ENCODE measurements at places on chromosomes 7 and 10. TPM values are rescaled to one million over a fixed set of nuclear protein-coding genes. Genes with fewer than 3 reads are reported as not detected.

- H3K27me3 ChIP-seq, result no peaks in the 10 kb centered on the region
- DNase-seq, result no peak
- no peak overlapping the region for H3K4me3 ChIP-seq
- peaks cover 13% of the 10 kb centered on the region for H3K4me1 ChIP-seq
These were observed 63.8 kb downstream of the CHST15 start for GRCh38 chr10:124029559-124029958.

DNA sequence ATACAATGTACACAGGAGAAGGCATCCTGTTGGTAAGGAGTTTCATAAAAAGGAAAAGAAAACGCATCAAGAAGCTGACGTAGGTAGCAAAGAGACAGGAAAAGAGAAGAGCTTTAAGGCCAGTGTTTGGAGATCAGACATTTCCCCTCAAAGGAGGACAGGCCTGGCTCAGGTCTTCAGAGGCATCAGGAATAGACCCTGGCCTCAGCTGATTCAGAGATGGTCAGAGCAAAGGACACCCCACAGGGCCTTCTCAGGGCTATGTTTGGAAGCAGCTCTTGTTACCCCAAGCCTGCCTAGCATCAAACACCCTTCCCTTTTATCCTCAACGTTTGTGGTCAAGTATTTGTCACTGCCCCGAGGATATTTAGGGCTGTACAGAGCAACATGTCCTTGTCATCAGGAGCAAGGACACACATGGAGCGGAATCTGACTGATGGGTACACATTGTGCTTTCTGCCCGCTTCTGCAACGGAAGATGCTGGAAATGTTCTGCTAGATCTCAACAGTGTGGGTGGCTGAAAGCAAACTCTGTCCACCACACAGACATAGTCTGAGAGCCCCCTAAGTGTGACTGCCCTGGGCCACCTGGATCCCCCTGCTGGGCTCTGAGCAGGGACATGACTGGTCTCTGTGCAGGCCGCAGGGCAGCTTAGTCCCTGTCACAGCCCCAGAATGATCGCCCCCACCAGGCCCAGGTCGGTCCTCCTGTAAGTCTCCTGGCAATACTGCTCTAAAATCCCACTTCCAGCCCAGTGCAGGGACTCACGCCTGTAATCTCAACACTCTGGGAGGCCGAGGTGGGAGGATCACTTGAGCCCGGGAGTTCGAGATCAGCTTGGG lies 1.0 kb upstream of the ZDHHC4 start:
- peaks cover 26% of the 10 kb centered on the region for H3K36me3 ChIP-seq
- peak overlapping the region; percentile 57 for H3K4me3 ChIP-seq
- no peaks in the 10 kb centered on the region for H3K4me1 ChIP-seq

GRCh38 chr10:92268748-92269147 lies 22.1 kb downstream of the CPEB3 start:
- H3K27me3 ChIP-seq, result no peaks in the 10 kb centered on the region
- H3K4me1 ChIP-seq, result no peaks in the 10 kb centered on the region
- H3K27ac ChIP-seq, result no peak overlapping the region
- no peak for DNase-seq

DNA sequence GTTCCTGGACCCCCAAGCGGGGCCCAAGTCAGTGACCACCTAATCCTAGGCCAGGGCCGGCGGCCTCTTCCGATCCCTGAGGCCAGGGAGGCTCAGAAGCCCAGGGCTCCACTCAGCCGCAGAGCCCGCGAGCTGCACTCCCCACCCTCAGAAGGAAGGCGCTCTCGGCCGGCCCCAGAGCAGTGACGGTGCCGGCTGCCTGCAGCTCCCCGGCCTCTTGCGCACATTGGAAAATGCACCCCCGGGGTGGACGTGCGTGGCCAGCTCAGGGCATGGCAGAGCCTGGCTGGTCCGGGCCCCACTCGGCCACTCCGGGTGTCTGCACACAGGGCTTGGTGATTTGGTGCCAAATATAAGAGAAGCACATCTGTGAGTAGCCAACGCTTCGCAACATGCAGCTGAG lies 269.1 kb downstream of the PTPRN2 start:
- peaks cover 7% of the 10 kb centered on the region for H3K36me3 ChIP-seq
- H3K27ac ChIP-seq, result peak overlapping the region; percentile 48
- peak; percentile 55 for DNase-seq
- H3K4me3 ChIP-seq, result no peak overlapping the region
- H3K27me3 ChIP-seq, result no peaks in the 10 kb centered on the region

DNA sequence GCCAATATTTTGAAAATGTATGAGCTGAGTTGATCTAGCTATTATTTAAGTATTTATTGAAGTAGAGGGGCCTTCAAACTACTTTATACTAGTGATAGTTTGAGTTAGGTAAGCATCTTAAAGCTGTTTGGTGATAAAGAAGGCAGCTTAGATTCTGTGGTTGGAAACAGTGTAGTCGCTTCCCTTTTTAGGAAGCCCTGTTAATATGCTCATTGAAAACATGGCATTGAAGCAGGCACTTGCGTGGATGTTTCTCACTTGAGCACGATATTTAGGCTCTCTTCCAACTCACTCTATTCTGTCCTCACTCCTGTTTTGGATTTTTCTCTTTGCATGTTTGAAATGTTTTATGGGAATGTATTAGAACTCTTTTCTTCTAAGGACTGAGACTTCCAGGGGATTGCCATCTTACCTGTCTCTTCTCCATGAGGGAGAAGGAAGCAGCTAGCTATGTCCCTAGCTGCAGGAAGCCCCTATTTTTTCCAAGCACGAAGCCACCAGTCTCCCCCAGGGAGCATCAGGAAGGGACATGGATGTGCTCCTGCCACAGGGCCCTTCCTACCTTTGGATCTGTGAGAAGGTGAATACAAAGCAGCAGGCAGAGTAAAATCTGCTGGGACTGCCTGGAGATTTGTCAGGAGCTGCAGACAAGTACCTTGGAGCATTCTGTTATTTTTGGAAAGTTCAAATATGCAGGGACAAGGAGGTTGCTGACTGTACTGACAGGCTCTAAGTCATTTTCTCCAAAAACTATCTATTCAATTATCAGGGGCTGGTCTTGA lies 22.0 kb upstream of the BMPR1A start:
- no peaks in the 10 kb centered on the region for H3K36me3 ChIP-seq
- no peak overlapping the region for H3K4me3 ChIP-seq
- peaks cover 2% of the 10 kb centered on the region for H3K4me1 ChIP-seq
- no peak for DNase-seq
- H3K27ac ChIP-seq, result no peak overlapping the region

GRCh38 chr7:107614425-107614824 lies 34.4 kb downstream of the BCAP29 start:
- peaks cover 4% of the 10 kb centered on the region for H3K36me3 ChIP-seq
- H3K27me3 ChIP-seq, result no peaks in the 10 kb centered on the region
- H3K27ac ChIP-seq, result no peak overlapping the region
- H3K4me3 ChIP-seq, result no peak overlapping the region

DNA sequence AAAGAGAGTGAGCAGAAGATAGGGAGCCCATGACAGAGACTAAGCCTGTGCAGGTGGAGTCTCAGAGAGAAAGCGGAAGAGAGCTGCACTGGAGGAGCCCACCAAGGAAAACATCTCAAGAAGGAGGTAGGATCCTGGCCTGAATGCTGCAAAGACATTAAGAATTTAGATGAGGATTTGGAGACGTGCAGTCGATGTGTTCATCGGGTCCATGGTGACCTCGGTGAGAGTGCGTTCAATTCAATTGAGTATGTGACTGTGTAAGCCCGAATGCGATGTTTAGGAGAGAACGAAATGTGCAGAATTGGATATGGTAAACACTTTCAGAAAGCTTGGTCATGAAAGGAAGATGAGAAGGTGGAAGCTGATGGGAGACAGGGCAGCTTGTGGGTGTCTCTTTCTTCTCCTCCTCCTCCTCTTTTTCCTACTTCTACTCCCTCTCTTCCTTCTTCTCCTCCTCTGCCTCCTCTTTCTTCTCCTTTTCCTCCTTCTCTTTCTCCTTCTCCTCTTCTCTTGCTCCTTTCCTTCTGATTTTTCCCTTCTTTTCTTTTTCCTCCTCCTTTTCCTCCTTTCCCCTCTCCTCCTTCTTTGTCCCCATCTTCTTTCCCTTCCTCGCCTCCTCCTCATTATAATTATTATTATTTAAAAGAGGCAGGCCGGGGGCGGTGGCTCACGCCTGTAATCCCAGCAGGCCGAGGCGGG lies 276.0 kb downstream of the RPS24 start:
- no peak for DNase-seq
- H3K4me3 ChIP-seq, result no peak overlapping the region
- no peak overlapping the region for H3K27ac ChIP-seq

- no peaks in the 10 kb centered on the region for H3K36me3 ChIP-seq
- H3K27ac ChIP-seq, result no peak overlapping the region
- H3K4me3 ChIP-seq, result no peak overlapping the region
These were observed 4.0 kb upstream of the ADAP1 start for GRCh38 chr7:958221-959200.

DNA sequence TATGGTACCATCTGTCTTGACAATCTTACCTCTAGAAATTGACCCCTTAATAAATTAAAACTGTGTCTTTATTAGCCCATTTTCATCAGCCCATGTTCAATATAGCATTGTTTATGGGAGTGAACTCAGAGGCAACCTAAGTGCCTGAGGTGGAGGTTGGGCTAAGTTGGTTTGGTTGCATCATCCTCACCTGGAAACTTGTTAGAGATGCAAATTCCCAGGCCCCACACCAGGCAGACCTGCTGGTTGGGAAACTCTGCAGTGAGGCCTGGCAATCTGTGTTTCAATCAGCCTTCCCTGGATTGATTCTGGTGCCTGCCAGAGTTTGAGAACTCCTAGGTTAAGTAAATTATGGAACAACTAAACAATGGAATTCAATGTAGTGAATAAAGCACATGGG lies 9.4 kb upstream of the FAM170B start:
- 0 out of 2 replicates have a peak, but pooled peaks cover 2% of the 10 kb centered on the region for H3K4me1 ChIP-seq
- DNase-seq, result peak; percentile 65
- no peaks in the 10 kb centered on the region for H3K27me3 ChIP-seq
- H3K36me3 ChIP-seq, result peaks cover 2% of the 10 kb centered on the region
- no peak overlapping the region for H3K4me3 ChIP-seq
- no peak overlapping the region for H3K27ac ChIP-seq

GRCh38 chr10:84583501-84583900 lies 255.1 kb downstream of the CCSER2 start:
- no peak overlapping the region for H3K27ac ChIP-seq
- H3K36me3 ChIP-seq, result no peaks in the 10 kb centered on the region
- H3K27me3 ChIP-seq, result no peaks in the 10 kb centered on the region

- no peak for DNase-seq
- no peaks in the 10 kb centered on the region for H3K4me1 ChIP-seq
- no peaks in the 10 kb centered on the region for H3K27me3 ChIP-seq
- H3K4me3 ChIP-seq, result no peak overlapping the region
These were observed 128.4 kb upstream of the NPVF start for GRCh38 chr7:25356534-25357151.

GRCh38 chr10:5958077-5958476 lies 19.3 kb downstream of the IL15RA start:
- no peak overlapping the region for H3K4me3 ChIP-seq
- no peaks in the 10 kb centered on the region for H3K4me1 ChIP-seq
- no peaks in the 10 kb centered on the region for H3K36me3 ChIP-seq
- no peak overlapping the region for H3K27ac ChIP-seq
- no peaks in the 10 kb centered on the region for H3K27me3 ChIP-seq

GRCh38 chr7:28726555-28726954 lies 231.6 kb downstream of the TRIL start:
- no peak overlapping the region for H3K4me3 ChIP-seq
- H3K27me3 ChIP-seq, result no peaks in the 10 kb centered on the region
- no peak for DNase-seq

DNA sequence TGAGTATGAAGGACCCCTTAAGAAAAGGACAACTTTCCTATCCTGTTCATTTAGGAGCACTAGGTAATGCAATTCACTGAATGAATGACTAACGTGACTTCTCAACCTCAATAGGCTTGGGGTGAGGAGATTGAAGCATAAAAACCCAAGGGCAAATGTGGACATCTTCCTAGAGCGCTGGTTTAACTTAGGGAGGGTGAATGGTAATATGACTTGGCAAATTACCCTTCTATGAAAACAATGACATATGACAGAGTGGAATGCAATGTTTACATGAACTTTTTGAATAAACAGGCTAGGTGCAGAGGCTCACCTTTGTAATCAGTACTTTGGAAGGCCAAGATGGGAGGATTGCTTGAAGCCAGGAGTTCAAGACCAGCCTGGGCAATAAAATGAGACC lies 83.9 kb upstream of the ANK3 start:
- no peak overlapping the region for H3K27ac ChIP-seq
- no peaks in the 10 kb centered on the region for H3K27me3 ChIP-seq
- H3K4me3 ChIP-seq, result no peak overlapping the region

DNA sequence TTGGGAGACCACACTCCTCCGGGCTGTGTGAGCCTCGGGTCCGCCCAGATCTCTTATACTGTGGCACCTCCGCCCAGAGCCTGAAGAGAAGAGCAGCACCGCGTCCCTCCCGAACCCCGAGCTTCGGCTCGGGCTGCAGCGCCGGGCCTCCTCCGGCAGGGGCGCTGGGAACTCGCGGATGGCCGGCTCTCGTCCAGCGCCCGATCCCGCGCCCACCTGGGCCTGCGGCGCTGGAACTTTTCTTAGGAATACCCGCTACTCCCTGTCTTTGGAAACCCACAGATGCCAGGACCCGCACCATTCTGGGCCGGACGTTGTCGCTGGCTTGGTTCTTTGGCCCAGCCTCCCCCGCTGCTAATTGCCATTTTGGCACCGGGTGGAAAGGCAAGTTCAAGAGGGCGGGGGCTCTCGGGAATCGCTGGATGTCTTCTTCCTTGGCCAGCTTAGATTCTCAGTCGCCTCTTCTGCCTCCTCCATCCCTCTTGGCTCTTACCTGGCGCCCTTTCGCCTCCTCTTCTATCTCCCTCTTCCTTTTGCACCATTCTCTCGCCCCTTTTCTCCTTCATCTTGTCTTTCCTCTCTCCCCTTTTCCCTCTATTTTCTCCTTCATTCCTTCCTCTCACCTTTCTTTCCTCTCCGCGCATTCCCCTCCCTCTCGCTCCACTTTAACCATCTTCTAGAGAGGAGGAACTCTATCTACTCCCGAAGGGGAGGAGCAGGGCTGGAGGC lies 2.1 kb upstream of the SORCS3 start:
- peak; percentile 83 for DNase-seq
- H3K27me3 ChIP-seq, result peaks cover 40% of the 10 kb centered on the region
- H3K27ac ChIP-seq, result no peak overlapping the region

The ABCC2 gene
- 0.46 TPM for total RNA-seq

The UCMA gene
- total RNA-seq, result not detected

The FOXP2 gene
- total RNA-seq, result not detected

The EPHA1 gene
- 109 TPM for total RNA-seq

The NXPH1 gene
- total RNA-seq, result 0.11 TPM

The ZNF107 gene
- total RNA-seq, result 24.7 TPM
